ENCODE measurements at places on chromosomes 13 and 19.

- no peak for ATAC-seq
Observed at GRCh38 chr13:109288151-109288709, 498.2 kb downstream of the IRS2 start.

- no peak for ATAC-seq
Observed at GRCh38 chr13:99299920-99300341, 7.3 kb downstream of the GPR183 start.

GRCh38 chr13:45715351-45715750 is 13.2 kb downstream of the CBY2 start:
- no peak for ATAC-seq

DNA sequence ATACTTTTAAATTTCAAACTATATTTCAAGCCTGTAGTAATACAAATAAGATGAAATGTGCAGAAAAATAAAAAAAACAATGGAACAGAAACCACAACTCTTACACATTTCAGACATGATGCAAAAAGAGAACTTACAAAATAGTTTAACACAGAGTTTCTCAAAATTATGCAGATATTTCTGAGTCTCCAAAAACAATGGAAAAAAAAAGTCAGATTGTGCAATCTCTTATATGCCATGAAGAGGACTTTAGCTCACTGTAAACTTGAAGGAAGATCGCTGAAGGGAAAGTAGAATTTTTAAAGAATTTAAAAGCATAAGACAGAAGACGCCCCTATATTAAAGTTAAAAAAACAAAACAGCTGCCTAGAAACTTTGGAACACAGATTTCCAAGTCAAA is 20.4 kb downstream of the ZNF708 start:
- ATAC-seq, result no peak

DNA sequence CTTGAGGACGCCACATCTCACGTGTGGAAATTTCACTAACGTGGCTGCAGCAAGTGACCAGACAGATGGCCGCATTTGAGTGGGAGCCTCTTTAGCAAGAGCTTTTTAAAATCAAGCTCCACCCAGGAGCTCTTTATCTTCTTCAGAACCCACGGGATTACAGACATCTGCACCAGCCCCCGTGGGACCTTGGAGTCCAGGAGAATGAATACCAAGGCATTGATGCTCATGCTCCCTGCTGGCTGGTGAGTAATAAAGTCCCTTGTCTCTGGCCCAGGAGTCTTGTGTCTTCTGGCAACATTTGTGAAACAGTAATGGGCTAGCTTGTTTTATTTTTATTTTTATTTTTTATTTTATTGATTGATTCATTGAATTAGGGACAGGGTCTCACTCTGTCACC is 64.4 kb downstream of the TRPM4 start:
- no peak for ATAC-seq

DNA sequence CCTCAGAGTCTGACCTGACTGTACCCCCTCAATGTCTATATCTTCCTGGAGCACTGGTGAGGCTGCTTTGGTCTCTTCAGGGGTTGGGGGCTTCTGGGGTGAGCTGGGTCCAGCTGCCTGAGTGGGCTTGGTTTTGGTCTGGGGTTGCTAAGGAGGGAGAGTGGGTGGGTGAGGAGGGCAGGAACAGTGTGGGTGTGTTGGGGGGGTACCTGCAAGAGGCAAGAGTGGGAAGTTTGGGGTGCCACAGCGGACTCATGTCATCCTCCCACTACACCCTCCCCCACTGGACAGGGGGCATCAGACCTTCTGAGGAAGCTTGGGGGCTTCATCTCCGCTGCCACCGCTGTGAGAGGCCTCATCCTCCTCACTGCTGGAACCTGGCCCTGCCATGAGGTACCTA is 13.6 kb downstream of the ZNF575 start:
- no peak for ATAC-seq

DNA sequence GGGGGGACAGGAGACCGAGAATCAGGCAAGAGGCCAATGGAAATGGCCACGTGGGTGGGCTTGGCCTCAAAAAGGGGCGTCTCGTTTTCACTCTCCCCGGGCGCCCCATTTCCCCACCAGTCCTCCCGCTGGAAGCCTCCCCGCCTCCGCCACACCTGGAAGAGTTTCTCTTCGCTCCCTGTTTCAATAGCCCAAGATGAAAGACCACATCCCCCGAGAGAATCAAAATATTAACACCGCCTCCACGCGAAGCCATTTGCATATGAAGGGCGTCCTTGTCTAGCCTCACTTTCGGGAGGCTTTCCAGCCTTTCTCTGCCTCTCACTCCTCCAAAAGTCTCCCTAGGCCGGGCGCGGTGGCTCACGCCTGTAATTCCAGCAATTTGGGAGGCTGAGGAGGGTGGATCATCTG is 691 bp upstream of the OLFM2 start:
- ATAC-seq, result no peak

Data from stimulated activated memory B cell treated with anti-CD40 and anti-IgM and Interleukin-4, amounts not matched to agents 10 μg/mL and 1 μg/mL and 100 μg/mL, for 72 hours (primary cell).